ENCODE measurements at places on chromosomes 12 and 14.

GRCh38 chr14:33561488-33562175 is 389.2 kb downstream of the EGLN3 start:
- no peak for DNase-seq

GRCh38 chr14:75333606-75334548 is 55.2 kb downstream of the FOS start:
- DNase-seq: no peak

- no peak for DNase-seq
Observed at GRCh38 chr14:56284641-56285040, 166.4 kb downstream of the PELI2 start.

GRCh38 chr12:96773031-96773430 is 134.0 kb upstream of the NEDD1 start:
- no peak for DNase-seq

- no peak for DNase-seq
Observed at GRCh38 chr12:38332814-38333213, 16.2 kb downstream of the ALG10B start.
